ENCODE measurements at places on chromosomes 7 and 10. TPM values are rescaled to one million over a fixed set of nuclear protein-coding genes. Genes with fewer than 3 reads are reported as not detected.

The DGKB gene
- not detected for polyA plus RNA-seq

DNA sequence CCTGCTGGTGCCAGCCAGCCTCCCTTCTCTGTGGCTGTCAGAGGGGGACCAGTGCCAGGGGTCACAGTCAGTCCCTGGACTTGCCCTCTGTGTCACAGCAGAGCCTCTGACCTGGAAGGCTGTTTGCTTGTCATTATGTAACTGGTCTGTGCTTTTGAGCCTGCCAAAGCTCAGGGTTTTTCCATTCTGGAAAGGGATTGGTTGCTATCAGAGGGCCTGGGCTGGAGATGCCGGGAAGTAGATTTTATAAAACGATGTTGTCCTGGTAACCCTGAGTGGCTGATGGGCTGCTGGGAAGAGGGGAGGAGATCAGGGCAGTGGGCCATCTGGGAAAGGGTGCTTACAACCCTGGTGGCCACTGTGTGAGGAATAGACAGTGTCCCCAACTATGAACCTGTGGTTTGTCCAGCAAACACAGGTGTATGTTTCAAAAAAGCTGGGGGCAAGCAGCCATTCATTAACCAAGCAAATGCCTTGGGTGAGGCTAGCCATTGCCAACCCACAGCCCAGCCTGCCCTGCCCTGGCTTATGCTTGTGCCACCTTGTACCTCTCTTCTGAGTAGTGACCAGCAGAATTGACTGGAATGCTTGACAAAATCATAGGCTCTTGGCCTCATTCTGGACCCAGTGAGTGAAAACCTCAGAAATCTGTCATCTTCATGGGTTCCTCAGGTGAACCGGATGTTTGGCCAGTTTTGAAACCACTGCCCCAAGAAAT lies 21.6 kb downstream of the SFTPD start:
- no peak for DNase-seq

The ZNF727 gene
- polyA plus RNA-seq: not detected

DNA sequence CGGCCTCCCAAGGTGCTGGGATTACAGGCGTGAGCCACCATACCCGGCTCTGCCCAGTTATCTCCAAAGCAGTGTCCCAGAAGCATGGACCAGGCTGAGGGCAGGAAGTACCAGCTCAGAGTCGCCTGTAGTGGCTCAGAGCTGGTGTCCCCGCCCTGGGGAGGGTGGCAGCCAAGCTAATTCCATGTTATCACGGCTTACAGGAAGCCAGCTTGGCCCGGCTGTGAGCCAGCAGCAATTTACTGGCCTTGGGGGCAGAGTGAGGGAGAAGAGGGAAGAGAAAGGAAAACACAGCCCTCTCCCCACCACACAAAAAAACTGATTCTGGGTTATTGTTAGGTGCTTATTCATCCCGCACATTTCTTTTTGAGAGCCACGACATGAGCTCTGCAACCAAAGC lies 88.1 kb downstream of the HIP1 start:
- no peak for DNase-seq

DNA sequence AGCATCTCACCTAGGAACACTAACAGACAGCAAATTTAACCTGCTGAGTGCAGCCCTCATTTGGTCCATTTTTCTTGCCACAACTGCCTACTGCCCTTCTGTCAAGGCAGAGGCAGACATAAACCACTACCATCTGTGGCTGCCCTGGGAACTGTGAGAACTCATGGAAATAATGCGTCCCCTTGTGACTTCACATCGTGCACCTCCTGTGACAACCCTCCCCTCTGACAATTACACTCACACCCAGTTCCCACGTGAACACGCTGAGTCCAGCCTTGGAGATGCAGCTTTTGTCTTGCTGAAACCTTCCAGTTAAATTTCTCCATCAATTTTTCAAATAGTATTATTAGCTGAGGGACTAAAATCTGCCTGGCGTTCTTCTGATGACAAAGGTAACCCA lies 193.1 kb upstream of the KLF14 start:
- no peak for DNase-seq

The FLNC gene
- polyA plus RNA-seq: 3.2 TPM

DNA sequence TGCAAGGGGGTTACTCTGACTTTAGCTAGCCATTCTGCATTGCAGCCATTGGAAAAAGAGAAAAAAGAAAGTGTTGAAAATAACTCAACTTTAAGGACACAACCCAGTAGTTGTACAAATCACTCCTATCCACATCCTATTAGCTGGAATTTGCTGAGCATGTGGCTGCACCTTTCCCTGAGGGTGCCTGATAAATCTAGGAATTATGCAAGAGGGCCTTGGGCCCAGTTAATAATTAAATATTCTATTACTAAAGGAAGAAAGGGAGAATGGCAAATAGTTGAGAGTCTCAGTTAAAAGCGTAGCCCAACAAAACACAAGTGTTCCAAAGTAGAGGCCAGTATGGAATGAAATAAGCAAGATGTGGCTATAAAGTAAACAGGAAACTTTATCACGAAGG lies 200.9 kb upstream of the CNTNAP2 start:
- no peak for DNase-seq

DNA sequence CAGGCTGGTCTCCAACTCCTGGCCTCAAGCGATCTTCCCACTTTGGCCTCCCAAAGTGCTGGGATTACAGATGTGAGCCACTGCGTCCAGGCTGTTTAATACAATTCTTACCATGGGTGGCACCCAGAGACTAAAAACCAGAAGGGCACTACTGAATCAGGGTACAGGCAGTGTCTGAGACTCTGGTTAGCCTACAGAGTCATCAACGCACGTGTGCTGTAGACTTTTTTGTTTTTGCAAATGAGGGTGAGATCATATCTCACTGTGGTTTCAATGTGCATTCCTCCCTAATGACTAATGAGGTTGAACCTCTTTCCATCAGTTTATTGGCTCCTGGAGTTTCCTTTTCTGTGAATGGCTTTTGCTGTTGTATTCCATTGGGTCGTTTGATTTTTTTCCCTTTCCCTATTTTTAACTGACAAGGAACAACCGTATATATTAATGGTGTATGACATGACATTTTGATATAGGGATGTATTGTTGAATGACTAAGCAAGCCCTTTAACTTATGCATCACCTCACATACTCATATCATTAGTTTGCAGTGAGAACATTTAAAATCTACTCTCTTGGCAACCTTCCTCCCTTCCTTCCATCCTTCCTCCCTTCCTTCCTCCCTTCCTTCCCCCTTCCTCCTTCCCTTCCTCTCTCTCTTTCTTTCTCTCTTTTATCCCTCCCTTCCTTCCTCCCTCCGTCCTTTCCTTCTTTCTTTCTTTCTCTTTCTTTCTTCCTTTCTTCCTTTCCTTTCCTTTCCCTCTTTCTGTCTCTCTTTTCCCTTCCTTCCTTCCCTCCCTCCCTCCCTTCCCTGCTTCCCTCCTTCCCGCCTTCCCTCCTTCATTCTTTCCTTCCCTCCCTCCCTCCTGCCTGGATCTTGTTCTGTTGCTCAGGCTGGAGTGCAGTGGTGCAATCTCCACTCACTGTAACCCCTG lies 9.3 kb upstream of the TMEM270 start:
- DNase-seq: peak; percentile 79

The AKR1C8 gene
- polyA plus RNA-seq: 0.10 TPM

The TAS2R41 gene
- polyA plus RNA-seq: not detected

GRCh38 chr7:14579971-14580370 lies 322.6 kb downstream of the DGKB start:
- DNase-seq: no peak

DNA sequence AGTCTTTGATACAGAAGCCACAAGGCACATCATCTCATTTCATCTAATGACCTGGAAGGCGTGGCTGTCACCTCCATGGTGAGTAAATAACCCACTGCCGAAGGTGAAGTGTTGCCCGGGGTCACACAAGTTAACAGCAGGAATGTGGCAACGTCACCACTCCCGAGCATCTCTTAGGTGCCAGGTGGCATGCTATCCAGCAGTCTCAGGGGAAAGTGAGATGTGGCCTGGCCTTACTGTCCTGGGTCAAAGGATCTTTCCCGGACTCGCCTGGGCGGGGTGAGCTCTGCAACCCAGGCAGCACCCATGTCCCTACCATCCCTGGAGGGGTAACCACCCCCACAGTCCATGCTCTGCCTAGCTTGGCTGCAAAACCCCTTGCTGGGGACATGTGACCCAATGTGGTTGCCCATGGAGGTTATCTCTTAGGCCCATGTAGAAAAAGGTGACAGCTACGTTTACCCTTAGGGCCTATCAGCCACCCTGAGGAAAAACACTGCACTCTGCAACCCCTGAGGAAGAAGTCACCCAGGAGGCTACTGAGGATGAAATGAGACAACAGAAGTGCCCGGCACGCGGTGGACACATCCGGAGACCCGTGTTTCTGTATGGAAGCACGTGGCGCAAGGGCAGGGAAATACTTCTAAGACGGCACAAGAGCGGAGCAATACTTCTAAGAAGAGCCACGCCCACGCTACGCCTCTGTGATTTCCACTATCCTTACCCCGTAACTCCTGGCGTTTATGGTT lies 52.0 kb downstream of the BAIAP2L1 start:
- no peak for DNase-seq

DNA sequence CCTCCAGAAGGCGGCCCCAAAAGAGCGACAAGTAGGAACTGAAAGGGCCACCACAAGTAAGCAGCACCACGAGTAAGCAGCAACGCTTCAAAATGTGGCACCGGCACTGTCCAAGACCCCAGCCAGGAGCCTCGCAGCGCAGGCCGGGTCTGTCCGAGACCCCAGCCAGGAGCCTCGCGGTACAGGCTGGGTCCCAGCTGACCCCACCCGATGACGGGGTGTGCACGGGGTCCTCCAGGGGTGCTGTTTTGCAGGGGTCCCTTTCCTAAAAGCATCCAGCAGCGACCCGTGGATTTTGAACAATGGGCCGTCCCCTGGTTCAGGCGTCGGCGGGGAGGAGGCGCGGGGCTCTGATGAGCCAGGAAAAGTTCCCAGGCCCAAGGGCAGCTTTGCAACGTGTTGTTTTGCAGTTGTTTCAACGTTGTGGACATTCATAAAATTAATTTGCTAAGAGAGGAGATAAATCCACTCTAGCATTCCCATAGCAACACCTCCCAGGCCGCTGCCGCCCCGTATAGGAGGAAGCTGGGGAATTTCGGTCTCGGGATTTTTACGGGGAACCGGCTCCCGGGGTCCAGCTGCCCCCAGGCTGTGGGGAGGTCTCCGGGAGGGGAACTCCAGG lies 51.6 kb upstream of the PDGFA start:
- no peak for DNase-seq

GRCh38 chr7:79828866-79829265 lies 305.8 kb upstream of the GNAI1 start:
- no peak for DNase-seq

The UNCX gene
- not detected for polyA plus RNA-seq

DNA sequence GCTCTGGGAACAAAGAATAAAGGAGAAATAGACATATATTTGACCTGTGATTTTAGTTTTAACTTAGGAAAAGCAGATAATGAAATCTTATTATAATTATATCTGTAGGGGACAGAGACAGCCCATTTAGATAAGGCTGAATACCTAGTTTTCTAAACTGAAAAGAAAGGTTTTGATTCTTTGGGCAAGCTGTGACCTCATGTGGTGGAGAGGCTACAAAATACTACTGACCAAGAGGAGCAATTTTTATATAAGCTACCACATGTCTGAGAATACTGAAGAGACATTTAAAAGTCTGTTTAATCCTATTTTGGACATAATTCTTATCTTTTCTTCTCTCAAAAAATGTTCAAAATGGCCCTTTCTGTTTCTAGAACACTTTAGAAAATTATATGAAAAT lies 271.0 kb downstream of the MTERF1 start:
- no peak for DNase-seq

- DNase-seq: no peak
Measured at GRCh38 chr10:68796605-68797004, 30.7 kb upstream of the STOX1 start.

The PSD gene
- polyA plus RNA-seq: 0.75 TPM

The NXPH1 gene
- not detected for polyA plus RNA-seq

The DGKI gene
- polyA plus RNA-seq: 0.14 TPM

GRCh38 chr7:37448011-37448635 lies 541 bp downstream of the ELMO1 start:
- peak; percentile 10 for DNase-seq

The KEL gene
- not detected for polyA plus RNA-seq

DNA sequence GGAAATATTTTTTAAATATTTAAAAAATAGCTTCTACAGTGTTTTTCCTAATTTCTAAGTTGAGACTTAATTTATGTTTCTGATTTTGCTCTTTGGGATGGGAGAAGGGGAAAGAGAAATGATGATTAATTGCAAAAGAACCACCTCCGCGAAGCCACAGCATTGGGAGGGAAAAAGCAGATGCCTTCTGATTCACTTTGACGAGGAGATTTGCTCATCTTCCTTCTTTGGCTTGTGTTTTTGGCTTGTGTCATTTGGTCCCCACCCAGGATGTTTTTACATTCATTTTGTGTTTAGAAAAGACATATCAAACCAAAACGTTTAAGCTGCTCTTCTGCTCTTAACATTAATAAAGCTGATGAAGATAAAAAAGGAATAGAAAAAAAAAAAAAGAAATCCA lies 121.7 kb downstream of the MACC1 start:
- no peak for DNase-seq

- DNase-seq: no peak
Measured at GRCh38 chr7:117835016-117835664, 38.1 kb downstream of the CTTNBP2 start.

GRCh38 chr7:105648561-105649401 lies 67.5 kb upstream of the EFCAB10 start:
- peak; percentile 73 for DNase-seq

- no peak for DNase-seq
Measured at GRCh38 chr10:88949912-88950837, 2.4 kb downstream of the ACTA2 start.

- no peak for DNase-seq
Measured at GRCh38 chr10:68202960-68203353, 29.0 kb downstream of the ATOH7 start.

DNA sequence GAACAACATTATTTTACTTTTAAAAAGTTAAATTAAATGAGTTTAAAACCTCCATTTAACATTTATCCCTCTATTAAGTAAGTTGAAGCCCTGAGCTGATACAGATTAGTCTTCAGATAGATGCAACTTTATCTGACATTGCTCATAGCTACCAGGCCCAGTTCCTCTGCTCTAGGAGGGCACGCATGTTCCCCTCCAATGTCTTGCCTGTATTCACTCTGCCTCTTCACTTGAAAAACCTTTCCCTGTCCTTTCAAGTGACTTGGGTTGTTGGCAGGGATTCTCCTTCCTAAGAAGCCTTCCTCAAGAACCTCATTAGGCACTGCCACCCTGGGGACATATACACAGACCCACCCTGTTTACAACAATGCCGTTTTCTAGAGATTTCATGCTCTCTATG lies 270.4 kb downstream of the RELN start:
- no peak for DNase-seq

The GDF10 gene
- 0.10 TPM for polyA plus RNA-seq

- DNase-seq: no peak
Measured at GRCh38 chr7:142362349-142362748, 104.5 kb upstream of the PRSS58 start.

The NODAL gene
- not detected for polyA plus RNA-seq

The STK17A gene
- 40.4 TPM for polyA plus RNA-seq
